Retinal pigment epithelial cell (primary cell): ENCODE measurements at places on chromosomes 5 and 9.

GRCh38 chr5:74404574-74405508 is 235.7 kb downstream of the ENC1 start:
- no peak for DNase-seq

- no peak for DNase-seq
Measured at GRCh38 chr9:130143279-130143893, 28.8 kb upstream of the NCS1 start.

- DNase-seq: no peak
Measured at GRCh38 chr9:136590821-136591752, 45.2 kb upstream of the NOTCH1 start.

DNA sequence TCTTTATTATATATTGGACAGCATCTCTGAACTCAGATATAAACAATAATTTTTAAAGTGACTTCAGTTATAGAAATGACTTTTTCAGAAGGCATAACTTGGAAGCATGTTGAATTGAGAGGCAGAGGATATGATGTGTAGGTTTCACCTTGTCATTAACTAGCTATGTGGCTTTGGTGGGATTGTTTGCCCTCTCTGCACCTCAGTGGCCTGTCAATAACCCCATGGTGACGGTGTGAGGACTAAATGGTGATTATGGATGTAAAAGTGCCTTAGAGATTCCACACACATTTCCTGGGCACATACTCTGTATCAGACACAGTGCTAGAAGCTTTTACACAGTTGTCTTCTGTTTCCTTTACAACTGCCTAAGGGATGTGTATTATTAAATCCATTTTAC is 234.9 kb upstream of the TRIM32 start:
- no peak for DNase-seq

- DNase-seq: no peak
Measured at GRCh38 chr5:76522103-76522935, 100.9 kb downstream of the F2RL2 start.

GRCh38 chr5:170747851-170748250 is 35.7 kb upstream of the GABRP start:
- DNase-seq: no peak

GRCh38 chr5:74148321-74148720 is 492.2 kb downstream of the ENC1 start:
- no peak for DNase-seq

DNA sequence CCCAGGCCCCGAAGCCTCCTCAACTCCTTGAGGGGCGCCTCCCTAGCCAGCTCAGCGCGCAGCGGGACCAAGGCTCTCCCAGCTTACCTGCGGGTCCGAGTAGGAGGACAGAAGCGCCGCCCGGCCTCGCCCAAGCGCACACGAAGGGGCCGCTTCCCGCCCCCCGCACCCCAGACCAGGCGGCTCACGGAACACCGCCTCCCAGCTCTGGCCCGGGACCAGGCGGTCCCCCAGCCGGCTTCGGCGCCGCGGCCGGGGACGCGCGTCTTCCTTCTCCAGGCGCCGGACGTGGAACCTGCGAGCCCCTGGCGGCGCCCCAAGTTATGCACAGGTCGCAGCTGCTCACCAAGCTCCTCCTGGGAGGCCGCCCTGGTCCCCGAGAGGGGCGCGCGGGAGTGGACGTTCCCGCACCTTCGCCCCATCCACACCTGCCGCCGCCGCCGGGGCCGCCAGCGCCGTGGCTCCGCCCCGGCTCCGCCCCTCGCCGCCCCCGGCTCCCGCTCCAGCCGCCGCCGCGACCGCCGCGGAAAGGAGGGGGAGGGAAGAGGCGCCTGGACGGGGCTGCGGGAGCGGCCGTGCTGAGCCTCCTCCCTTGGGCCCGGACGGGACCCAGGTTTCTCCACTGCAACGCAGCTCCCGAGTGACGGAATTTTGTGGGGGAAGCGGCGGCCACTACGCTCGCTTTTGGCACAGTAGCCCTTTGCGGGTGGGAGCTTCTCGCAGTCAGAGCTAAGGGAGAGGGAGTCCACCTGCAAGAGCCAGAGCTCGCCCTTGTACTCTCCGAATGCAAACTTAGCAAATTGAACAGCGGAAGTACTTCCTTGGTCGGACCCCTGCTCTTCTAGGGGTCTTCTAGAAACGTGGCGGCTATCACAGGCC is 77.5 kb upstream of the IFNE start:
- no peak for DNase-seq

- DNase-seq: peak; percentile 66
Measured at GRCh38 chr5:139648205-139649081, at the start of gene CXXC5. TSS of gene CXXC5 (plus strand) at chr5:139648349. CDS start at chr5:139680524, 32,175 bp downstream.

- no peak for DNase-seq
Measured at GRCh38 chr9:111799506-111799905, 4.8 kb upstream of the SHOC1 start.

- DNase-seq: no peak
Measured at GRCh38 chr5:81805086-81805485, 54.2 kb upstream of the SSBP2 start.

DNA sequence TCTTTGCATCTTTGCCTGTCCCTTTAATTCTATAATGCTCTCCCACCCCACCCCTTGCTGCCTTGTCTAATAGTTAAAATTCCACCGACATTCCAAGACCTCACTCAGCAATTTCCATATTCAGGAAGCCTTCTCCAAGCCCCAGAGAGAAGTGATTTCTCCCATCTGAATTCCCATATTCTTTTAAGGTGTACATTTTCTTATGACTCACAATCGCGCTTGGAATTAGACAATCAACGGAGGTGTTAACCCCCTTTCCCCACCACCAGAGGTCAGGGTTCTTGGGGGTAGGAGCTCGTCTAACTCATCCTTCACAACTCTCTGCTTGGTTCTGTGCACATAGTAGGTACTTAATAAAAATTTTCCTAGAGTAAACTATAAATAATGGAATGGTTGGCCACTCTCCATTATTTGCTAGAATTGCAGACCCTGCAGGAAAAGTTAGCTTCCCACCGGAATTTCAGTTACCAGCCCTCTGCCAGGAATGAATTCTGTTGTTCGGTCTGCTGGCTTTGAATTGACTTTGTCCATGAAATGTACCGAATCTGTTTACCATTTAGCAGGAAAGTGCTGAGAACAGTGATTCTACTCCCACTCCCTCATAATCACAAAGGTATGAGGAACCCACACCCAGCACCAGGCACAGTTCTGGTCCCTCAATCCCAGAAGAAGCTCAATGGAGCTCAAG is 5.0 kb downstream of the KCNIP1 start:
- DNase-seq: no peak

GRCh38 chr9:114169952-114170770 is 14.8 kb downstream of the COL27A1 start:
- DNase-seq: no peak

GRCh38 chr5:6585939-6586646 is 46.8 kb downstream of the NSUN2 start:
- no peak for DNase-seq

- DNase-seq: no peak
Measured at GRCh38 chr5:137071931-137072330, 427.2 kb downstream of the SPOCK1 start.

DNA sequence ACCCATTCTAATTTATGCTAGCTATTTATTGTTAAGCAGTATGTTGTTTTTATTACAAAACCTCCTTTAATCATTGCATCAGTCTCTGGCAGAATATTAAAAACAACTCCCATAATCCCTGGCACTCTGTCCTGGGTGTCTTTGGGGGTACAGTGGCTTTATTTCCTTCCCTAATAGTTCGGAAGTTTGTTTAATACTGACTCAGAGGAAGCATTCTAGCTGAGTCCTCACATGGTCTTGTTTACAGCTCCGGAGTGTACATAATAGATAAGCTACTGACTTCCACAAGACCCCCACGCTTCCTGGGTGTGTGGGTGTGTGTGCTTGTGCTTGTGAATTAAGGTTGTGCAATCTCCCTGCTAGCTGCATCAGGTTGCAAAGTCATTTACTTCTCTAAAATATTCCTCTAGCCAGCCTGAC is 149.8 kb upstream of the CDKN2B start:
- DNase-seq: peak; percentile 74

- no peak for DNase-seq
Measured at GRCh38 chr9:114456929-114457328, 48.3 kb downstream of the WHRN start.

GRCh38 chr9:5863092-5863746 is 27.5 kb upstream of the MLANA start:
- no peak for DNase-seq

- no peak for DNase-seq
Measured at GRCh38 chr5:148206620-148207019, 3.8 kb downstream of the SPINK6 start.

DNA sequence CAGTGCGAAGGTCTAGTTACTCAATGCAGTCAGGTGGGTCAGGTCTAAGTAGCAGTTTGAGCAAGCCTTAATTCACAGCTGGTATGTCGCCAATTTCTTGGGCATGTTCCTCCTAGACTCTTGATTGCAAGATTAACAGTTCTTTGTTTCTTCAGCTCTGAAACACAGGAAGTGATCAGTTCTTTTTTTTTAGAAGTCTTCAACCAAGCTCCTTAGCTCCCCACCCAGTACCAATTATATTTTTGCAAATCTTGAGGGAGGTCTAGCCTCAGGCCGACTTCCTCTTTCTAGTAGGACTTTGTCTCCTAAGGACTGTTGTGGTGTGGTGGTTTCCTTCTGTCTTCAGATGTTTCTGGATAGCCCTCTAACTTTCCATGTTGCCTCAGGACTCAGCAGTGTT is 2054.2 kb downstream of the MAT2B start:
- peak; percentile 20 for DNase-seq

GRCh38 chr5:95631255-95631958 is 11.5 kb downstream of the GPR150 start:
- no peak for DNase-seq

DNA sequence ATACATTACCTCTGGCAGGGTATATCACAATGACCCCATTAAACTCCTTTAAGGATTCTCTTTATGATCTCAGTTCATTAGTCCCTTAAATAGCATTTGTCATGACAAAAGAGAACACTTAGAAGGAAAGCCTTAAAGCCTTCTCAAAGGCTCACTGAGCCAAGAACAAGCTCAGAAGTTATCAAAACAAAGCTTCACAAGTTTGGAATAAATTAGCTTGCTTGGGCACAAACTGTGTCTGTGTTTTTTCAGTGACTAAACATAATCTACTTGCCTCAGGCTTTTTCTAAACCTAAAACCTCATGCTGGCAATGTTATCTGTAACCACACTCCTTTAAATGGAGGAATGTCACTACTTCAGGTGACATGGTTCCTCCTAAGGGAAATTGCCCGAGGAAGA is 1114.9 kb upstream of the C9orf72 start:
- DNase-seq: no peak

- DNase-seq: no peak
Measured at GRCh38 chr9:119609277-119609971, 240.2 kb upstream of the BRINP1 start.

DNA sequence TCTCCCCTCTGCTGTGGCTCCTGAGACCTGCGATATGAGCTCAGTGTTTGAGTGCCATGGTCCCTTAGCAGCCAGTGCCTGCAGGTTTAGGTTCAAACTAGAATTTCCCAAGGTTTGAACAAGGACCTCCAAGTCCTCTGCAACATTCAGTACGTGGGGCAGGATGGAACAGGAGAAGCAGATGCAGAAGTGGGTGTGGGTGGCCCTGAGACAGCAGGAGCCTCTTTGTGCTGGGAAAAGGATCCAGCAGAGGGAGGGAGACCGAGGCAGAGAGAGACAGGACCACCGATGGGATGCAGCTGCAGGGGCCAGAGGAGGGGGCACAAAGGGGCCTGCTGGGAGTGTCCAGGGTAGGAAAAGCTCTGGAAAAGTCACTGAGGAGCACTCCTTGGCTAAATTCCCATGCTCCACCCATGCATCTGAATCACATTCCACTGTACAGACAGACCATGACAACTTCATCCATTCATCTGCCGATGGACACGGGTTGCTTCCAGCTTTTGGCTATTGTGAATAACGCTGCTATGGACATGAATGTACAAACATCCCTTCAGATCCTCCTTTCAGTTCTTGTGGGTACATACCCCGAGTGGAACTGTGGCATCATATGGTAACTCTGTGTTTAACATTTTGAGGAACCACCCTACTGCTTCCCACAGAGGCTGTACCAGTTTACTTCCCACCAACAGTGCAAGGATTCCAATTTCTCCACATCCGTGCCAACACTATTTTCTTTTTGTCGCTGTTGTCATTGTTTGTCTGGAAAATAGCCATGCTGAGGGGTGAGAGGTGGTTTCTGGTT is 26.7 kb upstream of the SUSD3 start:
- DNase-seq: no peak

DNA sequence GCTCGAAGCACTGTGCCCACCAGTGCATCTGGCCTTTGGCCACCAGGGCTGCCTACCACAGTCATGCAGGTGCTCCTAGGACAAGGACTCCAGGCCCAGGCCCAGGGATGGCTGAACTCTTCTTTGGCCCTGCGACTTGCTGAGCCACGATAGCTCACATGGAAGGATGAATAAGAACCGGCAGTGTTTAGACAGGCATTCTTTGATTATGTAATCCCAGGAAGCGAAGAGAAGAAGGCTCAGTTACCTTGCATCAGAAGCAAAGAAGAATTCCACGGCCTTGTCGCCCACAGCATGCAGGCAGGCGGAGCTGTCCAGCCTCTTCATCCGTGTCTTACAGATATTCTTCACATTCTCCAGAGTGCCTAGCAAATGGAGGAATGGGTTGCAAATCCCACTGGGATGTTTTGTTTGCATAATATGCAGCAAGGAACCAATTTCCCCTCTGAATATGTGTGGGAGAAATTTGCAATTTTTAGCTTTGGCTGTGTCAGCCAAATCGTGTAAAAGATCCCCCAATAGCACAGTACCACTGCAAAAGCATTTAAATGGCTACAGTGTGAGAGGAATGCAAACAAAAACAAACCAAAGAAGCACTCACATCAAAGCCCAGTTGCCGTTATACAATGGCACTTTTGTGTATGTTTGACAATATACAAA is 29.1 kb downstream of the GFPT2 start:
- no peak for DNase-seq
